ENCODE measurements at places on chromosomes 1 and 21. TPM values are rescaled to one million over a fixed set of nuclear protein-coding genes. Genes with fewer than 3 reads are reported as not detected.

The AMY2A gene
- total RNA-seq, result not detected

DNA sequence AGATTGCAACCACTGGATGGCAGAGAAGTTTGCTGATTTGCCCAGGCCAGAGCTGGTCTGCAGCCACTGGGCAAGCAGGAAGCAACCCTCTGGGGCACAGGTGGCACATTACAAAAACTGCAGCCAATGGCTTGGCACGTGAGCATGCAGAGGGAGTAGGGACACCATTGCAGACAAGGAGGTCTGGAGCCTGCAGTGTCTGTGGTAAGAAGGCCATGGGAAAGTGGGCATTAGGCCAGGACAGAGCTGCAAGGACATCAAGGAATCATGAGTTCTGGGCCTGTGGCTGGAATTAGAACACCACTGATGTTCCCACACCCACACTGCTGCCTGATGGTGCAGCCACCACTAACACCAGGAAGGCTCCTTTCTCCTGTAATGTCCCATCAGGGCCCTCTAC lies 113.0 kb downstream of the TSEN15 start:
- no peak for DNase-seq

The KCNJ10 gene
- 4.4 TPM for total RNA-seq

DNA sequence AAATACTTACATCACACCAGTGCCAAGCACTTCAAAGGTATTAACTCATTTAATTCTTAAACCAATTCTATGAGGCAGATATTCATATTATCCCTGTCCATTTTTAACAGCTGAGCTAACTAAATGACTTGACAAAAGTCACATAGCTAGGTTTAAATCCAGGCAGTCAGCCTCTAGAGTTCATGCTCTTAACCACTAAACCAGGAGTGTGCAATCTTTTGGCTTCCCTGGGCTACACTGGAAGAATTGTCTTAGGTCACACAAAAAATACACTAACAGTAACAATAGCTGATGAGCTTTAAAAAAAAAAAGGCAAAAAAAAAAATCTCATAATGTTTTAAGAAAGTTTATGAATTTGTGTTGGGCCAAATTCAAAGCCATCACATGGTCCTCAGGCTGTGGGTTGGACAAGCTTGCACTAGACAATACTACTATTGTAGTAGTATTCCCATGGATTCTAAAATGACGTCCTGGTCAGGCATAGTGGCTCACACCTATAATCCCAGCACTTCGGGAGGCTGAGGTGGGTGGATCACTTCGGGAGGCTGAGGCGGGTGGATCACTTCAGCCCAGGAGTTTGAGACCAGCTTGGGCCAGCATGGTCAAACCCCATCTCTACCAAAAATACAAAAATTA lies 10.0 kb downstream of the UBR4 start:
- DNase-seq, result no peak

The BECN2 gene
- not detected for total RNA-seq

DNA sequence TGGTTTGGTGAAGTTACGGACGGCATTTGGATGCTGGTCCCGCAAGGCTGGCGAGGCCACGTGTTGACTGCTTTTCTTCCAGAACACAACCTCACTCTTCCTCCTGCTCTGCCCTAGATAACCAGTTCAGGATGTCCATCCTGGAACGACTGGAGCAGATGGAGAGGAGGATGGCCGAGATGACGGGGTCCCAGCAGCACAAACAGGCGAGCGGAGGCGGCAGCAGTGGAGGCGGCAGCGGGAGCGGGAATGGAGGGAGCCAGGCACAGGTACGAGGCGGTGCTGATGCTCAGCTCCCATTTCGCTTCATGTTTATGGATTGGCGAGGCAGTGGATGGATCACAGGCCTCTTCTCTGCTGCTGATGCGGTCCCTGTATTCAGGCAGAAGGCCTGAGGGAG lies 38.8 kb upstream of the VAMP3 start:
- no peak for DNase-seq

DNA sequence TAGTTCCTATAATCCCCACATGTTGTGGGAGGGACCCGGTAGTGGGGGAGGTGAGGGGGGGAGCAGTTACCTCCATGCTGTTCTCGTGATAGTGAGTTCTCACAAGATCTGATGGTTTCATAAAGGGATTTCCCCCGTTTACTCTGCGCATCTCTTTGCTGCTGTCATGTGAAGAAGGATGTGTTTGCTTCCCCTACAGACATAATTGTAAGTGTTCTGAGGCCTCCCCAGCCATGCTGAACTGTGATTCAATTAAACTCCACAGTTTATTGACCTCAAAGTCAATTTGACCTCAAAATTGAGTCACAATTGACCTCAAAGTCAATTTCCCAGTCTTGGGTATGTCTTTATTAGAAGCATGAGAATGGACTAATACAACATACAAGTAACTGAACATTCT lies 19.7 kb downstream of the DPH5 start:
- DNase-seq, result no peak

GRCh38 chr1:5481889-5482288 lies 510.3 kb downstream of the NPHP4 start:
- no peak for DNase-seq

GRCh38 chr1:91398291-91398690 lies 6.3 kb downstream of the HFM1 start:
- DNase-seq, result no peak

The FGGY gene
- 15.7 TPM for total RNA-seq

DNA sequence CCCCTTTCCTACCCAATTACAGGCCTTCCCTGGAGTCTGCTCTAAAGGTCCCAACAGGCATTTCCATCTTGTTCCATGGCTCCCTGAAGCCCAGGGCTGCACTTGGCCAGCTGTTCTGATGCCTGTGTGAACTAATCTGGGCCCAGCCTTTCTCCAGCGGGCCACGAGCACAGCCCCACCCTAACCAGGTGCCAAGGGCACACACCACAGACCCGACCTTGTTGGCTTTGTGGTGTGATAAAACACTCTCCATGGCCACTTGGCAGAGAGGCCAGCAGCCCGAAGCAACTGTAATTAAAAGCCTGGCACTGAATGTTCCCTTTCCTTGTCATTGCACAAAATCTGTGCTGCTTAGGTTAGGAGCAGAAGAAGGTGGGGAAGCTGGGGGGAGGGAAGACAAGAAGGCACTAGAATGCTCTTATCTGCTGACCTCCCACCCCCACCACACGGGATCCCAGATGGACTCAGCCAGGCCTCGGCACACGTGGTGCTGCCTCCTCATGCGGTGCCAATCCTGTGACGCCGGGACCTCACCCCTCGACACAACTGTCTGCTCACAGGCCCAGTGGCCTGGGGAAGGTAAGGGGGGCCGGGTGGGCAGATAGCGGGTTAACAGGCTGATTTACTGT lies 9.9 kb downstream of the HCRTR1 start:
- DNase-seq, result no peak

The LCA5L gene
- 0.55 TPM for total RNA-seq

All from HepG2 (cell line).